CD4-positive, alpha-beta T cell treated with Interleukin-2 at 100 ng/mL for 4 hours (primary cell): ENCODE measurements at places on chromosomes 5 and 9.

DNA sequence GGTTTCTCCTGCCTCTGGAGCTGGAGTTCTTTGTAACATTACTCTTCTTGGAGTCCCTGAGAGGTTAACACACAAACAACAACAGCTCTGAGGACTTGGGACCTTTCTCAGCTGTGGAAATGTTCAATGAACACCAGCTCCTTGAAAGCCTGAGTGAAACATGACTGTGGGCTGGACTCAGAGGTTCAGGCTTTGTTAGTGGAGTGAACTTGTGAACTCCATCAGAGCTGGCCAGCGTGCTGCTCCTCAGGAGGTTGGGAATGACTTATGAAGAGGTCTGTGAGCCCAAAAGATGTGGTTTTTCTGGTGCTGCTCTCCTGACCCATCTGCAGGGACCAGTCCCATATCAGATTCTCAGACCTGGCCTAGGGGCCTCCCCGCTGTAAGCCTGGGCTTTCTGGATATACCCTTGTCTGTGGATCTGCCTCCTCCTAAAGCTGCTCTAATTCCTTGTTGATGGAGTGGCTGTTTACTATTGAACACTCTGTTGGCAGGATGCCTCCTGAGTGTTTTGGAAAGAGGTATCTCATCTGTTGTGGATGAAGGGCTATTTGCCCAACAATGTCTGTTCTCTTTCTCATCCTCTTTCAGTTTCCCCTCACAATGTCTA is 170.0 kb upstream of the GDNF start:
- no peak for DNase-seq

DNA sequence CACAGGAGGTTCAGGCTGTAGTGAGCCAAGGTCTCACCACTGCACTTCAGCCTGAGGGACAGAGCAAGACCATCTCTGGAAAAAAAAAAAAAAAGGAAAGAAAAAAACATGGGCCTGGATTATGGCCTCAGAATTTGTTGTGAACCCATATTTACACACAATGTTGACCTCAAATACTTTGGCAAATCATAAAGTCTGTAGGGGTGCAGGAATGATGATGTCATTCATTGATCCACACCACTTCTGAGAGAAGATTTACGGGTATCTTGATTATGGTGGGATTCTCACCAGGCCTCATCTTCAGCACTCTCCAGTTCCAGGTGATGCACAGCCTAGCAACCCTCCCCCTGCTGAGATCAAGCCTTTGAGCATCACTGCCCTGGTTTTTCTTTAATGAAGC is 156.9 kb downstream of the CDH6 start:
- DNase-seq = no peak

DNA sequence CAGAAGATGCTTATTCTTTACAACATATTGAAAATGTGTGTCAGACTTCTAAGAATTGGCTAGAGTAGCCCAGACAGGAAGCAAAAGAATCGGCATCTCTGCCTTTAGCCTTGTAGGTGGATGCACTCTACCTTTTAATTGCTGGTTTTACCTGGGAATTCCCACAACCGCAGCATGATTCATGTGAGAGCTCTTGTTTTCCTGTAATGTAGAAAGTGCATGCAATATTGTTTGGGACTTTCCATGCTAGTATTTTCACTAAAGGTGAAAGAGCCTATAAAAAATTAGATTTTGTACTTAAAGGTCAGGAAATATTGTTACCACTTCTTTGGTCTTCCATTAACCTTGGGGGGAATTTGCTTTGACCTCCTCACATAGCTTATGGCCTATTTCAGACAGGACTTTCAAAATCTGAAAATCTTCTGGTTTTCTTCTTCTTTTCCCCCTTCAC is 89.8 kb downstream of the NTRK2 start:
- peak; percentile 56 for DNase-seq

GRCh38 chr9:37311938-37312708 is 110.4 kb upstream of the GRHPR start:
- DNase-seq = no peak

- DNase-seq = peak; percentile 16
These were observed 674 bp downstream of the C5orf15 start for GRCh38 chr5:133967698-133968203.

DNA sequence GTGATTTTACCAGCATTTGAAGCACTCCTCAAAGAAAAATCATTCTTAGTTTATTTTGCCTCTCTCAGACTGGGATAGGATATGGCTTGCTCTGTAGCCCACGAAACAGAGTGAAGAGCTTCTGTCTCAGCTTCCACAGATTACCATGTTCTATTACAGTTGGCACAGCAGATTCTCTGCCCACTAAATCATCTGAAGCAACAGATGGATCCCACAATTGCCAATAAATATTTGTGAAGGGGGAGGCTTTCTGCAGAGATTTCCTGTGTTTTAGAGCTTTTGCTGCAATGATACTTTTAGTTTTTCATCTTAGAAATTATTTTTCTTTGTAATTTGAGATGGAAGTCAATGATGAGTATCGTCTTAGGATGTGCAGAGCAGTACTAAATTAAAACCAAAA is 12.3 kb upstream of the MAP3K1 start:
- DNase-seq = no peak

DNA sequence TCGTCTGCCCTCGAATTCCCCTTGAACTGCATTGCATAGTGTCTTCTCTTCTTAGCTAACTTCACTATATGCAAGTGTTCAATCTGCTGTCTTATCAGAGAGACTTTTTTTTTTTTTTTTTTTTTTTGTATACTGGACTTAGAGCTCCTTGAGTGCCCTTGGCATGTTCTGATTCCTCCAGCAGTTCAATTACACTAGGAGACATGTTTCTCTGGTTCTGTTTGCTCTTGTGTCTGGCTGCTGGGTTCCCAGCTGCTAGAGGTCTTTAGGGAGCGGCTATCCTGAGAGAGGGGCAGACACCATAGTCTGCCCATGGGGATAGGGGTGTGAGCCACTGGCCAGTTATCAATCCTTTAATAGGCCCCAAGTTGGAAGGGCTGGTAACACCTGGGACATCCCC is 13.1 kb downstream of the OR2S2 start:
- DNase-seq = no peak

DNA sequence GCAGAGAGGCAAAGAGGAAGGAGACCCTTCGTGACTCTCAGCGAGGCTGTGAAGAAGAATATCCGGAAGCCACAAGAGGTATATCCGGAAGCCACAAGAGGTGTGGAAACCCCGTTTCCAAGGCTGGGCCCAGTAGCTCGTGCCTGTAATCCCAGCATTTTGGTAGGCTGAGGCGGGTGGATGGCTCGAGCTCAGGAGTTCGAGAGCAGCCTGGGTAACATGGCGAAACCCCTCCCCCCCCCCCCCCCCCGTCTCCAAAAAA is 612 bp upstream of the BBLN start:
- DNase-seq = peak; percentile 60

DNA sequence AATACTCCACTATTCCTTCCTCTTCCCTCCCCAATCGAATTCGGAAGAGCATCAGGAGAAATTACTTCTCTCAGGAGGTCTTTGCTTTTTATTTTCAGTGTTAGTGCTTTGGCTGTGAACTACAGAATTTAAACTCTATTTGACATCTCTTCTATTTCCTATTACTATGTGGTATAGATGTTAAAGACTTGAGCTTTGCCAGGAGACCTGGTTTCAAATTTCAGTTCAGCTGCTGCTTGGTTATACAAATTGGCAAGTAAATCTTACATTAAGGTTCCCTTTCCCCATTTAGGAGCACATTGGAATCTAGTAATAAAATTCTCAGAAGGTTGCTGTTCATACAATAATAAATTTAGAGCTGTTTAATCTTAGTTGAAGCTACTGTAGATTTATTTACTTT is 13.1 kb downstream of the UHRF2 start:
- DNase-seq = no peak

GRCh38 chr5:129003232-129003631 is 37.9 kb downstream of the SLC27A6 start:
- DNase-seq = no peak

- DNase-seq = no peak
These were observed 65.6 kb downstream of the TEX10 start for GRCh38 chr9:100287186-100287585.

- DNase-seq = no peak
These were observed 52.5 kb upstream of the CPEB4 start for GRCh38 chr5:173835661-173836060.

- DNase-seq = no peak
These were observed 428.5 kb downstream of the CETN3 start for GRCh38 chr5:89981021-89981420.

- no peak for DNase-seq
These were observed 42.2 kb downstream of the OSMR start for GRCh38 chr5:38888041-38888440.

GRCh38 chr9:30995956-30996738 is 1388.3 kb upstream of the ACO1 start:
- DNase-seq = no peak

DNA sequence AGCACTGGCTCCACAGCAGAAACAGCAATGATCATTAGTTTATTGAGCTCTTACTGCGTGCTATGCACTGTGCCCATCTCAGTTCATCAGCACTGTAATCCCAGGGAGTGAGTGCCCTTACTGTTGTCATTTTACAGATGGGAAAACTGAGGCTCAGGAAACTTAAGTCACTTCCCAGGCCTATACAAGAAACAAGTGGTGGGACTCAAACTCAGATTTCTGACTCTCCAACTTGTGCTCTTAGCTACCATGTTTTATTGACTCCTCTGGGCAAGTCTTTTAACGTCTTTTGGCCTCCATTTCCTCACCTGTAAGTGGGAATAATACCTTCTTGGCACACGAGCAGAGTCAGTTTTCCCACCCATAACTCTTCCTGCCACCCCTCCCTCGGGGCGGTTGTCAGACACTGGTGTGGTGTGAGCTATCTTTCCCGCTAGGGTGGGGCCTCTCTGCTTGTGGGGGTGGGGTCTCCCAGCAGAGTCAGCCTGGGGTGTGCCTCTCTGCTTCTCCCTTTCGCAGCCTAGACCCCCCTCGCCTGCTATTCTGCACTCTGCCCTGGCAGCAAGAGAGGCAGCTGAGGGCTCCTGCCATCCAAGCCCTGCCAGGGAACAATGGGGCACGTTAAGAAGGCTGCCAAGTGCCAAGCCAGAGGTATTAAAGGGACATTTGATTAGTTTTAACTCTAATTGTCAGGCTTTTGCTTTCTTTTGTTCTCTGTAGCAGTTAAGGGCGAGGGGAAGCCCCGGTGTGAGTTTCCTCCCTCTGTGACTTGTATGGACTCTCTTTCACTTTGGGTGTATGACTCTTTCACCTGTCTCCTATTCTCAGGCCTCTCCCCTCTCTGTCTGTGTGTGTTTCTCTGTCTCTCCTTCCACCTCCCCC is 12.1 kb downstream of the GALNT10 start:
- peak; percentile 67 for DNase-seq

- DNase-seq = no peak
These were observed 360.2 kb downstream of the HCN1 start for GRCh38 chr5:45335978-45336377.
